Non-pigmented ciliary epithelial cell (primary cell): ENCODE measurements at places on chromosomes 11 and 22.

DNA sequence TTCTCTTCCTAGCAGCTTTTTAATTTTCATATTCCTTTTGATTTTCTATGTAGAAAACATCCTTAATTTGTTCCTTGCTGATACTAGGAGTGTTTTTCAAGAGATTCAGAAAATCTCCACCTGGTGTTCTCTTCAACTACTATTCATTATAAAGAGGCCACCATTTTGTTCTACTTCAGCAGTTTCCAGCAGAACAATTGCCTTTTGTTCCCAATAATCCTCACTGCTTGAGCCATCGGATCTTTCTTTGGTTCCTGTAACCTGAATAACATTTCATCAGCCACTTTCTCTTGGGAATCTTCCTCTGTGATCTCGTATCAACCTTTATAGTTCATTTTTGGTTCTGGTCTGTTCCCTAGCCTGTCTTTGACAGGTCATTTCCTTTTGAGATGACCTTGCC lies 1.8 kb upstream of the OR10A5 start:
- no peak for DNase-seq

DNA sequence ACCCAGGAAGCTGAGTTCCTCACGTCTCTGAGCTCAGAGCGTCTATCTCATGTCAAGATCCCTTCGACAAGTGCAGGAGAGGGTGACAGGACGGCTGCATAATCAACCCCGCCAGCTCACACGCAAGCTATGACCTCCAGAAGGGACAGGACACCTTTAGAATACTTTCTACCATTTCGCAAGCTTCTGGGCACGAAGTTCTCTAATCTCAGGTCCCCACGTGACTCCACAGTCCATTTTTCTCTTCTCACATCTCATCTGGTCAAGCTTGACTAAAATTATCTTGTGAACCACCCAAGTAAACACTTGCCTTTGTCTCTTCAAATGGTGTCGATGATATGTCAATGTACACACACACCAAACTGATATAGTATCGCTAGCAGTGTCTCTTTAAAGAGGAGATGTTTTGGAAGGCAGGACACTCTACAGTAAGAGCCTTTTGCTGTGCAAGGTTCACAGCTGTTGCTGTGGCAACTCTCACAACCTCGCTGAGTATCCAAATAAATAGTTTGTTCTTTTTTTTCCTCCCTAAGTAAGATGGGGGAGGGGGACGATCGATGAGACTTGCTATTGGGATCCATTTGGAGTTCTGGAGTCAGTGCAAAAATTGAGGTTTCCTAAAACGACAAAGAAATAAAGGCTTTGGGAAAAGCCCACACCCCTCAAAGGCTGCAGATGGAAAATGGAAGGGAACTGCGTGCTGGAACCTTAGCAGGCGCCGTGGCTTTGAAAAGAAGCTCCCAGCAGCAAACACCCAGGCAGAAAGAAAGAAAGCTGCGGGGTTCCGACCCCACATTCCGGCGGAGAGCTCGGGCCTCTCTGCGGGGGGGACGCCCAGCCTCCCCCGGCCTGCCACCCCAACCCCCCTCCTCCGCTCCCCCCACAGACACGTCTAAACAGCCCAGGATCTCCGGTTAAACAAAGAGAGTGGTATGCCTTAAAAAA lies 215.4 kb upstream of the UBASH3B start:
- DNase-seq, result no peak

GRCh38 chr11:23233075-23233474 lies 372.8 kb upstream of the CCDC179 start:
- DNase-seq, result no peak

DNA sequence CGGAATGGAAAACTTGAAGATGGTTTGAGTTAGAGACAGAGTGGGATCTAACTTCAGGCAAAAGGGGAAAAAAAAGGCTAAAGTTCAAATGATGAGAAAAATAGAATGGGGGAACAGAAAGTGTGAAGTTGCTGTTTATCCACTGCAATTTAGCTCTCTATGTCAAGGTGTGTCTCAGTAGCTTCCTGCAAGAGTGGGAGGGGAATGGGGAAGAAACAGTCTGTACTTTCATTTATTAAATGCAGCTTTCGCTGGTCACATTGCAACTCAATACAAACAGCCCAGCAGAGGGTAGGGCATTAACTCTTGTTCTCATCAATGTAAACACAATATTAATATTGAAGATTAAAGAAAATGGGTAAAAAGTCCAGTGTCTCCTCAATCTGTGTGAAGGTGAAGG lies 214.7 kb upstream of the SYN3 start:
- no peak for DNase-seq

DNA sequence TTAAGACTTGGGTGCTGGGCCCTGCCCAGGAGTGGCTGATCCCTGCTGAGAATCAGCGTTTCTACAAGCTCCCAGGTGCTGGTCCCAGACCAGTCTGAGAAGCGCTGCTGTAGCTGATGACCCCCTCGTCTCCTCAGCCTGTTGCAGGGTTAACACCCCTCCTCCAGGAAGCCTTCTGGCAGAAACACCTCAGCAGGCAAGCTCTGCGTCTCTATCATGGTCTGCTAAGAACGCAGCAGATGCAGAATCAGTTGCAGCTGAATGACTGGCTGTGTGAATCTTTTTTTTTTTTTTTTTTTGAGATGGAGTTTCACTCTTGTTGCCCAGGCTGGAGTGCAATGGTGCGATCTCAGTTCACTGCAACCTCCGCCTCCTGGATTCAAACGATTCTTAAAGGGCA lies 132.5 kb downstream of the CACNA1I start:
- no peak for DNase-seq

GRCh38 chr11:72522186-72522585 lies 87.9 kb upstream of the CLPB start:
- DNase-seq, result no peak

GRCh38 chr22:43270314-43270908 lies 72.8 kb downstream of the SCUBE1 start:
- no peak for DNase-seq

DNA sequence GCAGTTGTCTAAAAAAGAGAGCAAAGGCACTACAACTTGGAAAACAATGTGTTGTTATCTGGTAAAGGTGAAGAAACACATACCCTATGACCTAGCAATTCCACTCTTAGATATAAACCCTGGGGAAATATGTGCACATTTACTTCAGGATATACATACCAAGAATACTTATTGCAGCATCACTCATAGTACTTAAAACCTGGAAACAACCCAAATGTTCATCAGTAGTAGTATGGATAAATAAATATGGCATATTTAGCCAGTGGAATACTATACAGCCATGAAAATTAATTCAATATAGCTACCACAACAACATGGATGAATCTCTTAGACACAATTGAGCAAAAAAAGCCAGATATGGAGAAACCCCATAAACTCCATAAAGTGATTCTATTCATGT lies 26.1 kb upstream of the MICAL2 start:
- no peak for DNase-seq

DNA sequence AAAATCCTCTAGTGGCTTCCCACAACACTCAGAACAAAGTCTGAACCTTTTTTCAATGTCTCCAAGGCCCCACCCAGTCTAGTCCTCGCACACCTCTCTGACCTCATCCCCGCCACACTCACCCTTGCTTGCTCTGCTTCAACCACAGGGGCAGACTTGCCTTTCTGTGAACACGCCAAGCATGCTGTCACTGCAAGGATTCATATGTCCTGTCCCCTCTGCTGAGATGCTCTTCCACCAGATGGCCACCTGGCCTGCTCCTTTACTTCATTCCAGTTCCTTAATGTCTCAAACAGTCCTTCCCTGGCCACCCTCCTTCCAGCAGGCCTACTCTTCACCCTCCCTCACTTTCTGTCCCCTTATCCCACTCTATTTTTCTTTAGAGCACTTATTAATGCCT lies 60.6 kb upstream of the ARHGAP20 start:
- no peak for DNase-seq

DNA sequence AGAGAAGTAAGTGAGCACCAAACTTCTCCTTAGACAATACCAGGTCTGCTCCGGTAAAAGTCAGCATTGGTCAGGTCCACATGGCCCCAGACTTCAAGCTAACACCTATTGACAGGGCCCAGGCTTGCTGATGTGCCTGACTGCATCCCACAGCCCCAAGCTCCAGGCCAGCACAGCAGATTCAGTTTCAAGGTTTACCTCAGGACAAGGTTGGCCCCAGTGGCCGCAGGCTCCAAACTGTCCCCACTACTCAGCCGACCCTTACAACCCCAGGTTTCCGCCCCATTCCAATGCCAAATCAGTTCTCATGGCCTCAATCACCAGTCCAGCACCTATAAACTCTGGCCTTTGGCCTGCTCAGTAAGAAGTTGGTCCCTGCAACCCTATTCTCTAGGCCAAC lies 39.4 kb downstream of the OR4C6 start:
- DNase-seq, result no peak

GRCh38 chr11:128301756-128302155 lies 285.6 kb downstream of the ETS1 start:
- DNase-seq, result no peak

DNA sequence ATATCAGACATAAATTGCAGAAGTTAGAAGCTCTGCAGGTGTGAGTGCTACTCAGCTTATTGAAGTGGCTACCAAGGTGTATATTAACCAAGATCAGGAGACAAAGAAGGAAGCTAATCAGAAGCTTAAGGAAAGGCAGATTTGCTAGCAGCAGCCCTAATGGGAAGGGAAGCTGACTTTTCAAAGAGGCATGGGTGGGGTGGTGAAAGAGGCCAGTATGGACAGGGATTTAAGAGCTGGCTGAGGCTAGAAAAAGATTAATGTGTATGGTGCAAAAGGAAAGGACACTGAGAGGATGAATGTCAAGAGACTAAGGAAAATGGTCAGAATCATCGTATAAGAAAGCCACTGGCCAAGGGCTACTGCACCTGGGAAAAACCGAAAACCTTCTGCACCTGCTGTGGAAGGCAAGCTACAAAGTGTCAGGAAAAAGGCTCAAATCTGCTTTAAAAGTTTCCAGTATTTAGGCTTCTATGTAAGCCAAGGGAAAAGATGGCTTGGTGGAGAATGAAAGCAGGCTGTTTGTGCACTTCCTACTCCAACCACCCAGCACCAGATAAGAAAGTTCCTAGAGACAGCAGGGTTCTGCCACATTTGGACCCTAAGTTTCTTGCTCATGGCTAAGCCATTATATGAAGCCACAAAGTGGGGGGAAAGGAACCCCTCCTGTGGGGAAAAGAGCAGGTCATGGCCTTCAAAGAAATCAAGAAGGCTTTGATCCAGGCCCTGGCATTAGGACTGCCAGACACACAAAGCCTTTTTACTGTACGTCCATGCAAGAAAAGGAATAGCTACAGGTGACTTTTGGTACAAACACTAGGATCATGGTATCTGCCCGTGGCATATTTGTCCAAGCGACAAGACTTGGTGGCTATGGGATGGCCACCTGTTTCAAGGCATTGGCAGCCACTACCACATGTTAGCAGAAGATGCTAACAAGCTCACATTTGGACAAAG lies 40.9 kb upstream of the GLYAT start:
- no peak for DNase-seq

DNA sequence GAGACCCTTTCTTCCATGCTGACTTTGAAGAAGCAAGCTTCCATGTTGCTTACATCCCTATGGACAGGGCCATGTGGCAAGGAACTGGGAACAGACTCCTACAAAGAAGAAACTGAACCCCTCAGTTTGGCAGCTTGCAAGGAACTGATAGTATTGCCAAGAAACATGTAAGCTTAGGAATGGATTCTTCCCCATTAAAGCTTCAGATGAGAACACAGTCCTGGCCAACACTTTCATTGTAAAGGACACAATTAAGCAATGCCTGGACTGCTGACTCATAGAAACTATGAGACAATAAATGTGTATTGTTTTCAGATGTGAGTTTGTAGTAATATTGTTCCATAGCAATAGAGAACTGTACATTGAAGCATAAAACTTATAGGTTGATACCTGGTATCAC lies 82.4 kb downstream of the AASDHPPT start:
- no peak for DNase-seq

DNA sequence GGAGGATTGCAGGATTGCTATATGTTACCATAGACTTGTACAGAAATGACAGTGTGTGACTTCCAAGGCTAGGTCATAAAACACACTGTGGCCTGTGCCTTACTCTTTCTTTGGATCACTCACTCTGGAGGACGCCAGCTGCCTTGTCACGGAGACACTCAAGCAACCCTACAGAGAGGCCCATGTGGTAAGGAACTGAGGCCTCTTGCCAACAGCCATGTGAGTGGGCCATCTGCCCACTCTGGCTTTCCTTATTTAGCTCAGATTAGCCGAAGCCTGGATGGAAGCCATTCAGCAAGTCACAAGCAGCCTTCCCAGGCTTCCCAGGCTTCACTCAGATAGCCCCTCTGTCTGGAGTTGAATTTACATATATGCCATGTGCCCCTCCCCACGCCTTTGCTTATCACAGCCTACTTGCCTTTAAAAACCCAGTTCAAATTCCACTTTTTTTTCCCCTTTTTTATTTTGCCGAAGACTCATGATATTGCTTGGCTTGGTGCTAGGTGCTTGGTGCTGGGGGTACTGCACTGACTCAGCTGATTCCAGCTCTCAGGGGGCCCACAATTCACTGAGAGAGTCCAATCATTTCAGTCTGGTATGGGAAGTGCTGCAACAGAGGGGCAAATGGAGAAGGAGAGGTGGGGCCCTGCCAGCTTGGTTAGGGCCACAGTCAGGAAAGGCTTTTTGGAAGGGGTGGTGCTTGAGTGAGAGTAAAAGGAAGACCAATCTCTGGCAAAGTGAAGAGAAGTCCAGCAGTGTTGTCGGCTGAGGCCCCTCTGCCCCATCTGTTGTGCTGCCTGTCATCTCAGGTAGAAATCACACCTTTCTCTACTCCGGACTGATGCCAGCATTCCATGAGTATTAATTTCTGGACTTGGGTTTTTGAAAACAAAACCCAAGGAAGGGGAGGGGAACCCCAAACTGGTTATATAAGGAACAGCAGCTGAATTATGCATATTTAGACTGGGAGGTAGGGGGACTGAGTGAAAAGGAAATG lies 14.5 kb upstream of the P4HA3 start:
- no peak for DNase-seq

- no peak for DNase-seq
These were observed 85.0 kb downstream of the CABIN1 start for GRCh38 chr22:24095826-24096757.

DNA sequence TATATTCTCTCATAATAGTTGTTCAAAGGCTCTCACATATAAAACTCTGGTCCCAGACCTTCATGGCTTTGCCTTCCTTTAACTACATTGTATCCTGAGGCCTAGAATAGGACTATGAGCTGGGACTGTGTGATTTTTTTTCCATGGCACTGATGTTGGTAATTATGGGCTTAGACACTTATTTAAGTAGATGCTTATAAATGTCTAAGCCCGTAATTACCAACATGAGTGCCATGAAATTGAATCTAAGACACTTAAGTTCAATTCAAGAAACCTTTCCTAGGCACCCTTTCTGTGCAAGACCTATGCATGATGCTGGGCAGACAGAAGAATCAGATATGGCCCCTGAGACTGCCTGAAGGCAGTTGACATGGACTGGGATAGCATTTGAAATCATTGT lies 63.0 kb downstream of the P4HA3 start:
- DNase-seq, result no peak

- no peak for DNase-seq
These were observed 39.4 kb downstream of the IRAG1 start for GRCh38 chr11:10653946-10654810.

GRCh38 chr11:127965939-127966668 lies 621.3 kb downstream of the ETS1 start:
- no peak for DNase-seq

- DNase-seq, result no peak
These were observed 130.6 kb upstream of the CSNK2A3 start for GRCh38 chr11:11483627-11484026.
